ENCODE measurements at places on chromosomes 12 and 14. TPM values are rescaled to one million over a fixed set of nuclear protein-coding genes. Genes with fewer than 3 reads are reported as not detected.

The ST8SIA1 gene
- 0.37 TPM for total RNA-seq

The ORMDL2 gene
- total RNA-seq: 21.9 TPM

The FAM186B gene
- total RNA-seq: 0.22 TPM

The RNASE3 gene
- not detected for total RNA-seq

The CDH24 gene
- 12.2 TPM for total RNA-seq

The ACRBP gene
- 0.22 TPM for total RNA-seq

All from uterine smooth muscle cell (primary cell).